Natural killer cell treated with Interleukin-12 subunit alpha and Interleukin-12 subunit beta and Interleukin-15 and Interleukin-18, amount 100 ng/mL, for 72 hours (primary cell): ENCODE measurements at places on chromosomes 5 and 9. TPM values are rescaled to one million over a fixed set of nuclear protein-coding genes. Genes with fewer than 3 reads are reported as not detected.

ADAMTSL2 gene
- not detected for total RNA-seq

- H3K36me3 ChIP-seq, result peaks cover 10% of the 10 kb centered on the region
- peaks cover 45% of the 10 kb centered on the region for H3K4me1 ChIP-seq
- H3K27me3 ChIP-seq, result no peaks in the 10 kb centered on the region
- H3K27ac ChIP-seq, result peak overlapping the region; percentile 71
Observed at GRCh38 chr5:87101321-87101720, 166.4 kb upstream of the RASA1 start.

TRAF1 gene
- total RNA-seq, result 375 TPM

DNA sequence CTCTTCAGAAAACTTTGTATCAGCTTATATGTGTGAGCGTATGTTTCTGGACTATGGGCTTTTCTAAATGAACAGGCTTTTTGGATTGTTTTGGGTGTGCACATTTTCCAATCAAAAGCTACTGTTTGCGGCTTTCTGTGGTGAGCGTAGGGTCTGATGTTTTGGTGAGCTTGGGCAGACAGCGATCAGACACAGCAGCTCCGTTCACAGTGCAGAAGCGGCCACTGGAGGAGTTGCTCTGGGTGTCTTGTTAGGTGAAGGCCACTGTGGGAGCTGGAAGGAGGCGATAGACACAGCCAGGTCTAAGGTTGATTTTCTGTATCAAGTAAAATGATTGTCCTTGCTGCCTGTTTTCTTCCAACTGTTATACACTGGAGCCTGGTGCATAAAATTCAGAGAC, 11.1 kb downstream of the PRRC2B start:
- H3K27me3 ChIP-seq, result no peaks in the 10 kb centered on the region
- no peaks in the 10 kb centered on the region for H3K36me3 ChIP-seq
- H3K4me3 ChIP-seq, result peak overlapping the region; percentile 85
- DNase-seq, result no peak

DNA sequence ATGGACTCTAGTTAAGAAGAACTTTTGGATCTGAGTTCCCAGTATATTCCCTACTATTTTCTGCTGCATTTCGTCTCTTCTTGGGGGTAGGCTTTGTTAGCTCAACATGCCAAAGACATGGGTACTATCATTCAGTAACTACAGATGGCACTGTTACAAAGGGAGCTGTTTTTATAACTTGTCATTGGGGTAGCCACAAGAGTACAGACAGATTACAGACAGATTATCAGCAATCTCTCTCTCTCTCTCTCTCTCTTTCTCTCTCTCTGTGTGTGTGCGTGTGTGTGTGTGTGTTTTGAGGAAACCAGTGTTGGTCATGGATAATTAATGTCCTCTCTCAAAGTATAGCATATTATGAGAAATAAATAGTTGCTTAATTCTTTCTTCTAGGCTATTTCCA, 116.1 kb downstream of the WDR70 start:
- no peaks in the 10 kb centered on the region for H3K27me3 ChIP-seq
- H3K4me1 ChIP-seq, result peaks cover 15% of the 10 kb centered on the region
- H3K27ac ChIP-seq, result no peak overlapping the region
- peaks cover 13% of the 10 kb centered on the region for H3K36me3 ChIP-seq
- H3K4me3 ChIP-seq, result no peak overlapping the region

RLN2 gene
- not detected for total RNA-seq

GRCh38 chr9:129027685-129028191, 393 bp downstream of the SH3GLB2 start:
- no peak overlapping the region for H3K27ac ChIP-seq
- peaks cover 10% of the 10 kb centered on the region for H3K4me1 ChIP-seq
- H3K27me3 ChIP-seq, result no peaks in the 10 kb centered on the region
- no peaks in the 10 kb centered on the region for H3K36me3 ChIP-seq
- peak overlapping the region; percentile 89 for H3K4me3 ChIP-seq
- DNase-seq, result peak; percentile 74

GRCh38 chr9:23426144-23426543, 399.9 kb downstream of the ELAVL2 start:
- H3K36me3 ChIP-seq, result peaks cover 4% of the 10 kb centered on the region
- no peaks in the 10 kb centered on the region for H3K4me1 ChIP-seq
- no peaks in the 10 kb centered on the region for H3K27me3 ChIP-seq
- DNase-seq, result no peak
- no peak overlapping the region for H3K4me3 ChIP-seq
- H3K27ac ChIP-seq, result no peak overlapping the region

GLRA1 gene
- total RNA-seq, result not detected

- no peaks in the 10 kb centered on the region for H3K4me1 ChIP-seq
- H3K4me3 ChIP-seq, result no peak overlapping the region
- H3K36me3 ChIP-seq, result no peaks in the 10 kb centered on the region
- no peak overlapping the region for H3K27ac ChIP-seq
- H3K27me3 ChIP-seq, result no peaks in the 10 kb centered on the region
Observed at GRCh38 chr5:52605317-52606313, 182.1 kb upstream of the ITGA1 start.

PCDHGB1 gene
- 0.12 TPM for total RNA-seq

DNA sequence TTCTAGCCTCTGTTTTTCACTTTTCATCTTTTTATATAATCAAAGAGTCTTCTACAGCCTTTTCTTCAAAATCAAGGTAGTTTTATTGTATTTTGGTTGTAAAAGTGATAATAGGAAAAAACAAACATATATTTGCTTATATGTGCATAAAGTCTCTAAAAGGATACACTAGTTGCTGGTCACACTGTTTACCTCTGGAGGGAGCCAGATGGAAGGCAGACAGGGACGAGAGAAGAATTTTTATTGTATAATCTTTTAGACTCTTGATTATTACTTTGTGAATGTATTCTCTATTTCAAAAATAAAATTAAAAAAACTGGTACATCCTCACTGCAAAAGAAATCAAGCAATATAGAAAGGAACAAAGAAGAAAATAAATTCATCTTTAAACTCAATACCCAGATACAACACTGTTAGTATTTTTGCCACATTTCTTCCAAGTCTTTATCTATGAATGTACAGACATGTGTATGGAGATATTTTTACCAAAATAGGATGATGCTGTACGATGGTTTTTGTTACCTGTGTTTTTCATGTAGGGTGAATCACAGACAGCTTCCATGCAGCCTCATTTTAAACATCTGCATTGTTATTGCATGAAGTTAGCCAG, 6.1 kb upstream of the RNF183 start:
- H3K4me1 ChIP-seq, result no peaks in the 10 kb centered on the region
- H3K27me3 ChIP-seq, result no peaks in the 10 kb centered on the region
- DNase-seq, result no peak
- no peak overlapping the region for H3K27ac ChIP-seq

- H3K27me3 ChIP-seq, result no peaks in the 10 kb centered on the region
- DNase-seq, result no peak
- peaks cover 10% of the 10 kb centered on the region for H3K4me1 ChIP-seq
- peaks cover 6% of the 10 kb centered on the region for H3K36me3 ChIP-seq
- peak overlapping the region; percentile 11 for H3K27ac ChIP-seq
Observed at GRCh38 chr9:100057624-100058023, 41.2 kb downstream of the ERP44 start.

DNA sequence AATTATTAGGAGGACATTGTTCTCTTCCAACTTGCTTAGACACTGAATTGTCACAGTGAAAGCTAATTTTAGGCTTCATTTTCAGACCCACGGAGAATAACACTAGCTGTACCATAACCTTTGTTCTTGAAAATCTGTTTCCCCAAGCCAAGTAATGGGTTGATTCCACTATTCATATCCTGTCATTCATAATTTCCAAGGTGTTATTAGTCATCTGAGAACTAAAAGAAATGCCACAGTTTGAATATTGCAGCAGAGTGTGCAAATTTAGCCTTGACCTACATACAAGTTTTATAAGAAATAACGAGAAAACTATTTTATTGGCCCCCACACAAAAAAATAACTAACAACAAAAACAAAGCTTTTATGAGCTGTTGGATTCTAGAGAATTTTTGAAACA, 148.5 kb upstream of the TYRP1 start:
- no peak for DNase-seq
- no peaks in the 10 kb centered on the region for H3K36me3 ChIP-seq
- no peak overlapping the region for H3K27ac ChIP-seq
- H3K27me3 ChIP-seq, result no peaks in the 10 kb centered on the region
- H3K4me3 ChIP-seq, result no peak overlapping the region

GRCh38 chr9:37700131-37700530, 49.4 kb downstream of the FRMPD1 start:
- no peak for DNase-seq
- no peaks in the 10 kb centered on the region for H3K4me1 ChIP-seq
- H3K27ac ChIP-seq, result no peak overlapping the region
- peaks cover 16% of the 10 kb centered on the region for H3K27me3 ChIP-seq
- H3K36me3 ChIP-seq, result no peaks in the 10 kb centered on the region

DNA sequence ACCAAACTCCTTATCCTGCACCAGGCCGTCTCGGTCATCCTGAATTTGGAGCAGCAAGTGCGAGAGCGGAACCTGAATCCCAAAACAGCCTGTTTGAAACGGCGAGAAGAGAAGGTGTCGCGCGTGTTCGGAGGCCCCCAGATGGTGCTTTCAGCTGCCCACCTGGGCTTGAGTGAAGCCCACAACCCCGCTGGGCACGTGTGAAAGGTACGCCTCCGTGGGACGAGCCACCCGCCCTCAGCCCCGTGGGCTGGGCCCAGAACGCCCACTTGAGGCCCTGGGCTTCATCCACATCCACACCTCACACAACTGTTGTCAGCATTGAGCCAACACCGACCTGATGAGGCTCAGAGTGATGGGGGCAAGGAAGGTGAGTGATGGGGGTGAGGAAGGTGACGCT, 72.8 kb downstream of the INSL6 start:
- H3K4me1 ChIP-seq, result no peaks in the 10 kb centered on the region
- H3K4me3 ChIP-seq, result no peak overlapping the region
- H3K27me3 ChIP-seq, result no peaks in the 10 kb centered on the region

DNA sequence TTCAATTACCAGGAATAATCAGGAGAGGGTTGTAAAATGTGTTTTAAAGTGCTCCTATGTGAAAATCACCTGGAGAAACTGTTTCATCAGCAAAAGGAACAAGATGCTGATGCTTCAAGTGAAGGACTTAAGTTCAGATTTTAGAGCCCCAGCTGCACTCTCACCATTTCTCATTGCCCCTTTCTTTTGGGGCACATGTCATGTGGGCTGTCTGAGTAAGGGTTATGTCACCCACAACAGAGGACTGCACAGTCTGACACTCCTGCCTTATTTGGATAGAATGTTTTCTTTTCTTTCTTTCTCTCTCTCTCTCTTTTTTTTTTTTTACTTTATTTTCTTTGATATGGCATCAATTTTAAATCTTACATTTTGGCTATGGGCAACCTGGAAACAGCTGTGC, 204.1 kb upstream of the EFNA5 start:
- DNase-seq, result no peak
- H3K36me3 ChIP-seq, result no peaks in the 10 kb centered on the region
- H3K4me1 ChIP-seq, result peaks cover 6% of the 10 kb centered on the region

SLC1A1 gene
- not detected for total RNA-seq

DNA sequence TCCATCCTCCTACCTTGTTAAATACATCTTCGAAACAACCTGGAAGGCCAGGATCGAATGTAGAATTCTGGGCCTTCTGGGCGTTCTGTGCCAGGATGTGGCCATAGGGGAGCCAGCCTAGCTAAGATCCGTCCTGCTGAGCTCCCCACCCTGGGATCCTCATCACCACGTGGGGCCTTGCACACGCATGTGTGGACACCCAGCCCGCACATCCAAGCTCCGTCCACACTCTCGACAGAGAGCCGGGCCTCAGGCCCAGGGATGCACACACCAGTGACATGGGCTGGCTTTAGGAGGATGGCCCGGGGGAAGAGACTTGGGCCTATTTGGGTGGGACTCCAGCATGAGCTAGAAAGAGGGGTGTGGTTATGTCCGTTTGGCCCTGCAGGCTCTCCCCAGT, 154.0 kb downstream of the PAX5 start:
- no peaks in the 10 kb centered on the region for H3K36me3 ChIP-seq
- H3K27me3 ChIP-seq, result peaks cover 25% of the 10 kb centered on the region
- H3K4me3 ChIP-seq, result no peak overlapping the region
- no peak overlapping the region for H3K27ac ChIP-seq
- DNase-seq, result no peak
- no peaks in the 10 kb centered on the region for H3K4me1 ChIP-seq

DNA sequence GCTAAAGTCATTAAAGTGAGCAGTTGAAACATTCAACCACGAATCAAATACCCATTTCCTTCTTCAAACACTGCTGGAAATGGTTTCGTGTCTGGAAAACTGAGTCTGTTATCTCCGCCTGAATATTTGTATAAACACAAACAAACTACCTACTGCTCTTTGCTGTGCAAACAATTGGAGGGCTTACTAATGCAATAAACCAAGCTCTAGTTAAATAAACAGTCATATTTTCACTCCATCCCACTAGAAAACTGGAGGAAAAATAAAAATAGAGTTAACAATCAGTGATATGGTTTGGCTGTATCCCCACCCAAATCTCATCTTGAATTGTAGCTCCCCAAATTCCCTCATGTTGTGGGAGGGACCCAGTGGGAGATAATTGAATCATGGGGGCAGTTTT, 397.6 kb downstream of the RASEF start:
- no peaks in the 10 kb centered on the region for H3K27me3 ChIP-seq
- no peak overlapping the region for H3K4me3 ChIP-seq
- no peak for DNase-seq
- H3K36me3 ChIP-seq, result no peaks in the 10 kb centered on the region

IL4 gene
- not detected for total RNA-seq

DNA sequence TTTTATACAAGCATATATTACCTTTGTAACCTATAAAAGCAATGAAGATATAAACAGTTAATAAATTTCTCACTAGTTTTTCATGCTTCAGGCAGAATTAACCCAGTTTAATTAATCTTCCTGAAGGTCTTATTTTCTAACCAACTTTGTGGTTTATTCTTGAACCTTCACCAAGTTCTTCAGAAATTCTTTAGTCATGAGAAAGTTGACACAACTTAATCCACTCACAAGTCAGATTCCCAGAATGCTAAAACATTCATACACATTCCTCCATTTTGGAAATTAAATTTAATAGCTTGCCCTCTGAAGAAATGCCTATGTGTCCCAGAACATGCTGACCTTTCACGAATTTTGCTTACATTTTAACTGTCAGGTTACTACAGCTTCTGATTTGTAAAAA, 105.4 kb upstream of the PAM start:
- H3K4me3 ChIP-seq, result no peak overlapping the region
- no peaks in the 10 kb centered on the region for H3K4me1 ChIP-seq
- no peak overlapping the region for H3K27ac ChIP-seq
- DNase-seq, result no peak
- peaks cover 11% of the 10 kb centered on the region for H3K27me3 ChIP-seq
- H3K36me3 ChIP-seq, result peaks cover 8% of the 10 kb centered on the region

ANGPTL2 gene
- total RNA-seq, result not detected

- DNase-seq, result no peak
- H3K4me3 ChIP-seq, result no peak overlapping the region
- no peaks in the 10 kb centered on the region for H3K4me1 ChIP-seq
- H3K36me3 ChIP-seq, result no peaks in the 10 kb centered on the region
Observed at GRCh38 chr9:133880851-133881661, 111.1 kb downstream of the VAV2 start.

DNA sequence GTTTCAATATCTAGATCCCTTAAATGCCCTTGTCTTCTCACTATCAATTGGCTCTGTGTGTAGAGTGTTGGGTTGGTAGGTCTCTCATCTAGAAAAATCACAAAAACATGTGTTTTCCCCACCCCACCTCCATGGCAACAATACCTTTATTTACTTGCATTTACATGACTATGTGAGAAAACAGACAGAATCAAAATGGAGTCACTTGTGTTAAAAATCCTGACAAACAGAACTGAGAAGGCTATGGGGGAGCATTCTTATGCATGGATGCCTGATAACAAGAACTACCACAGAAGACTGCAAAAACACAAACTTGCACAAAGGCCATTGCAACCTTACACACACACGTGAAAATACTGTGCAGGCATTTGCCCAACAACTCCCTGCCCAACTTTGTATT, 1352.9 kb upstream of the CDH9 start:
- H3K36me3 ChIP-seq, result no peaks in the 10 kb centered on the region
- no peak for DNase-seq
- no peak overlapping the region for H3K4me3 ChIP-seq
- H3K27ac ChIP-seq, result no peak overlapping the region
- H3K27me3 ChIP-seq, result no peaks in the 10 kb centered on the region
